ENCODE measurements at places on chromosomes 5 and 9.

DNA sequence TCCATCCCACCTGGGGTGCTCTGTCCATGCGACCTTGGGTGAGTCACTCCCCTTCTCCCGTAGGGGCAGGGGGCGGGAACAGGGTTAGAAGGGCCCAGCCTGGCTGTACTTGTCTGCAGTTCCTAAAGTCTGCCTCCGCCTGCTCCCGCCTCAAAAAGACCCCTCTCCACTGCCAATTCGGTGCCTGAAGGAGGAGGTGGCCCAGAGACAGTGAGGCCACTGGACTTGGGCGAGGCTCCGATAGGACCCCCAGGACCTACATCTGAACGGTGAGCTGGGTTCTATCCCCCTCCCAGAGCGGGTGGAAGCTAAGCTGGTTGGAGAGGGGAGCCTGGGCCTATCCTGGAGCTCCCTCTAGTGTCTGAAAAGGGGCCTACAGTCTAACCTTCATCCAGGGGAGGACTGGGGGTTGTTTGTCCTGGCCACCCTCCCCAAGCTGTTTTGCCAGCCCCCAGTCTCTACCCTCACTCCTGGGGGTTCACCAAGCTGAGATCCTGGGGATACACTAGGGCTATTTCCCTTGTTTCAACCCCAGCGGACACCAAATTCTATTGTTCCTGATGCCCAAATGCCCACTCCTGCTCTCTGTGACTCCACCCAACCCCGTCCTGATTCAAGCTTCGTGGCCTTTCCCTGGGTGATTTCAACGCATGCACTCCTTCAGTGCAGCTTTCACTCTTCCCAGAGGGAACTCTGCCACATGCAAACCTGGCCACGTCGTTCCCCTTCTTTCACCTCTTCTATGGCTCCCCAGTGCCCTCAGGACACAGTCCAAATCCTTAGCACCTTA lies 6.1 kb upstream of the CRB2 start:
- DNase-seq = peak; percentile 25

GRCh38 chr9:16266648-16267276 lies 603.7 kb downstream of the BNC2 start:
- DNase-seq = no peak

GRCh38 chr9:12719431-12719830 lies 26.2 kb downstream of the TYRP1 start:
- DNase-seq = no peak

DNA sequence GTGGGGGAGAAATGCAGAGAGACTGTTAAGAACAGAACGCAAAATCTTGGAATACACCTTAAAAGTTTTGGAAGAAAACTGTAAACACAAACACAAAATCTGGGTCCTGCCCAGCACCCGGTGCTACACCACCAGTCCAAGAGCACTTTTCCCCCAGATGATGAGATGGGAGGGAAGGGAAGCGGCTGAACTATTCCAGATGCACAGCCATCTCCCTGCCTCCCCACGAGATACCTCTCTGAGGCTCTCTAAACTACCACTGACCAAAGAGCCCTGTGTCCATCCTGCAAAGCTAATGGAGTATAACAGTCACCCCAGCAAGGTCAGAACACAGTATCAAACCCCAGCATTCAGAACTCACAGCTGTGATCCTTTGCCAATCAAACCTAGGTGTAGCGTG lies 8.0 kb downstream of the SPARC start:
- no peak for DNase-seq

- no peak for DNase-seq
Measured at GRCh38 chr5:180869587-180869986, 8.5 kb upstream of the ZFP62 start.

- DNase-seq = no peak
Measured at GRCh38 chr5:96633820-96634219, 28.4 kb upstream of the CAST start.

- DNase-seq = no peak
Measured at GRCh38 chr9:90368928-90369327, 273.7 kb downstream of the DIRAS2 start.

DNA sequence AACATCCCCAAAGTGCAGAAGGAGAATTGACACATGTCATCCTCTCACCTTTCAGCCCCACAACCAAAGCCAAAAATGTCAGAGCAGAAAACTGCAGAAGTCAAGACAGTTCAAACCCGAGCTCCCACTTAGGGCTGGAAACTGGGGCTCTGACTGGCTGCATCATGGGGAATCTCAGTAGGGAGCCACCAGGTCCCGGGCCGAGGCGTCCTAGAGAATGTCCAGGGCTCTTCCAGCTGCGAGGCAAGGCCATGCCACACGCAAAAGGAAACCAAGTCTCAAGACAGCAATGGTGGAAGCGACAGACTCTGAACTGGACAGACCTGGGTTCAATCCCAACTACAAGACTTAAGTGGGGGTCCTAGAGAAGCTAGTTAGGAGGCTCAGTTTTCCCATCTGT lies 13.8 kb downstream of the SH3PXD2B start:
- no peak for DNase-seq

DNA sequence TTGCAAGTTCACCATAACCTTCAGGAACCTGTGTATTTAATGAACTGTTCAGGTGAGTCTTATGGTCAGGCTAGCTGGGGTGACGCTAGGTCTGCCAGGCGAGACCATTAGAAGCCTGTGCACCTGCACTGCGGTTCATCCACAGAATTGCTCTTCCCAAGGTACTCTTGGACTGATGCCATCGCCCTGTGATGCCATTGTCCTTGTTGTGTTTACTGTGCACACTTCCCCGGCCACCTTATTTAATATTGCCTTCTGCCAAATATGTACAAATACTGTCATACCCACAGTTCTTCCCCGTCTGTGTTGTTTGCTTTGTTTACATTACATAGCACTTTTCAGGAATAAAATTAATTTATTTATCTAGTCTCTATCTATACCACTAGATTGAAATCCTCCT lies 66.3 kb downstream of the RCL1 start:
- no peak for DNase-seq

- DNase-seq = no peak
Measured at GRCh38 chr9:30193421-30193820, 2191.0 kb upstream of the ACO1 start.

GRCh38 chr9:109907400-109907799 lies 127.4 kb downstream of the PALM2AKAP2 start:
- DNase-seq = no peak

GRCh38 chr5:96288845-96289185 lies 144.2 kb downstream of the PCSK1 start:
- no peak for DNase-seq

All from stimulated activated CD4-positive, alpha-beta T cell treated with anti-CD3 and anti-CD28 coated beads, Interleukin-1b, Interleukin-23, amount 100 ng/mL, for 4 hours (primary cell).